Heart right ventricle (tissue), 16 donors: ENCODE measurements at places on chromosomes 3 and 15. TPM values are rescaled to one million over a fixed set of nuclear protein-coding genes. Genes with fewer than 3 reads are reported as not detected.

Gene CACNA1D
- total RNA-seq = 0.83 TPM

Gene SEMA7A
- total RNA-seq = 0.61 TPM

GRCh38 chr3:73516631-73517030, 108.1 kb downstream of the PDZRN3 start:
- no peak for DNase-seq

GRCh38 chr3:163776743-163777142, 1301.6 kb downstream of the SI start:
- no peak for DNase-seq

GRCh38 chr15:64341961-64342360, 14.0 kb downstream of the CSNK1G1 start:
- DNase-seq = no peak

GRCh38 chr3:184325715-184326369, 11.4 kb downstream of the EIF4G1 start:
- DNase-seq = no peak

GRCh38 chr15:81894061-81894460, 151.8 kb downstream of the MEX3B start:
- no peak for DNase-seq
